ENCODE measurements at places on chromosomes 5 and 9.

- no peak for DNase-seq
Measured at GRCh38 chr9:91768977-91769916, 180.8 kb downstream of the ROR2 start.

GRCh38 chr9:125360601-125361000, 99.0 kb downstream of the GAPVD1 start:
- no peak for DNase-seq

DNA sequence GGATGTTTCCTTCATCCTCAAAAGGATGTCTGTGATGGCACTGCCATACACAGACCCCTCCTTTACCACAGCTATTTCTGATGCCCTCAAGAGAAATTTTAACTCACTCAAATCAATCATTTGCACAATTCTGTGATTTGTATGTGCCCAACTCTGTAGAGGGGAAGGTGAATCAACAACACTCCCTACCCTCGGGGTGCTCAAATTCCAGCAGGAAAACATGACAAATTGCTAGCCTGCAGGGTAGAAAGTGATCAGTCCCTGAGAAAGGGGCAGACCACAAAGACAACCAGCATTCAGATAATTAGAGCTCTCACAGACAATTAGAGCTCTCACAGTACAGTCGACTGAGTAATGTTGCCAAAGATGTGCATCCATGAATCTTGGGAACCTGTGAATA, 45.3 kb upstream of the FOXE1 start:
- DNase-seq: no peak

GRCh38 chr9:137106662-137107250, 7.8 kb downstream of the DPP7 start:
- no peak for DNase-seq

- DNase-seq: no peak
Measured at GRCh38 chr5:109953761-109954160, 264.0 kb downstream of the MAN2A1 start.

- DNase-seq: no peak
Measured at GRCh38 chr9:109993250-109993978, 213.4 kb downstream of the PALM2AKAP2 start.

DNA sequence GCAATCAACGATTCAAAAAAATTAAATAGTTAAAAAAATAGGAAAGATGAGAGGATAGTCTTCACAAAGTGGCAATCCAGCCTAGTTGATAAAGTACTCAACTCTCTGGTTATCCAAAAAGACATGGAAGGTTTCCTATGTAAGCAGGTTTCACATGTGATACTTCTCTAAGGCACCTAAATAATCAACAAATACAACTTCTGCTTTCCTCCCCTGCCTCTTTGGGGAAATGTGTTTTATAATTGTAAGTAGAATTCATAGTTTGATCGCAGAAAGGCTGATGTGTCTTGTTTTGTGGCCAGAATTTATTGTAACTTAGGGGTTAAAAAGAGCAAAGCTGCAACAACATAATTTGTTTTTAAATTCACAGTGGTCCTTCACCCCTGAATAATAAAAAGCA, 855.5 kb upstream of the DMAC1 start:
- no peak for DNase-seq

GRCh38 chr9:135561391-135562234, at the start of gene PAEP:
Gene PAEP, plus strand, starts transcription at chr9:135561756.
- no peak for DNase-seq

DNA sequence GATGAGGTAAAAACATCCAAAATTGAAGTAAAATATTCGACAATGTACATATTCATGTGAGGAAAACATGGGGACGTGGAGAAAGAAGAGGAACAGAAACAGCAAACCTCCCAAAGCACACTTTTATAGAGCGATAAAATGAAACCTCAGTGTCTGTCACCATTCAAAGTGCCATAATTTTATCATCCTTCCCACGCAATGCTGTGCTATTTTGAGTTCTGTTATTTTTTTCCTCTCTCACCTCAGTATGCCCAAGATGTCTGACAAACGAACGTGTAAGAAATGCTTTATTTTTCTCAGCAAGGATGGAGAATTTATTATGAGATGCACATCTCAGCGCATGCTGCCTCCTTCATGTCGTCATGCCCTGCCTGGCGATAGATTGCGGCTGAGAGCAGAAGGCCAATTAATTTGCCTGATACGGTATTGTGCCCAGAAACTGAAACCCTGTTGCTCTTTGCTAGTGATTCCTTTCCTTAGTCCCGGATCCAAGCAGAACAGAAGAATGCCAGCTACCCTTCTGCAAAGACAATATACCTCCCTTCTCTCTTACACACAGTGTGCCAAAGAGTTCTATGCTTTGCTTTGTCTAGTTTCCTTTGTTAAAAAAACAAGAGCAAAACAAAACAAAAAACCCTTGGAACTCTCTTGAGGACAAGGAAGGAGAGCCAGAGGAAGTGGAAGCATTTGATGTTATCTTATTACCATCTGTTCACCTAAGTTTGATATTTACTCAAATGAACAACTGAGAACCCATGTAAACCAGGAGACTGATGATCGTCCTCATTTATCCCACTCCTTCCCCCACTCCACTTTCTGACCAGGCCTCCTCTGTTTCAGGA, 192.4 kb downstream of the SEMA6A start:
- no peak for DNase-seq

- DNase-seq: no peak
Measured at GRCh38 chr9:77463151-77463550, 185.0 kb downstream of the GNA14 start.

DNA sequence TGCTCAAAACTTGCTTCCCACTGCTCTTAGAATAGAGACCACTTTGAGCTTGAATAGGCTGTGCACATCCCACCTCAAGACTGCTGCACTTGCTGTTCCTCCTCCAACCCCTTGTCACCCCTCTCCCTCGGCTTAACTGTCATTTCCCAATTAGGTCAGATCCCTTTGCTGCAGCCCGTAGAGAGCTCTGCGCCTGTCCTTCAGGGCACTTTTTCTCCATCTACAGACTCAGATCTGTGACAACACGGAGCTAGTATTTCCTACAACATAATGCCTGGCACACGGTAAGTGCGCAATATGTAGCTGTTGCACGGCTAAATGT, 485 bp upstream of the HABP4 start:
- no peak for DNase-seq

- no peak for DNase-seq
Measured at GRCh38 chr9:78074385-78075291, 43.0 kb upstream of the GNAQ start.

DNA sequence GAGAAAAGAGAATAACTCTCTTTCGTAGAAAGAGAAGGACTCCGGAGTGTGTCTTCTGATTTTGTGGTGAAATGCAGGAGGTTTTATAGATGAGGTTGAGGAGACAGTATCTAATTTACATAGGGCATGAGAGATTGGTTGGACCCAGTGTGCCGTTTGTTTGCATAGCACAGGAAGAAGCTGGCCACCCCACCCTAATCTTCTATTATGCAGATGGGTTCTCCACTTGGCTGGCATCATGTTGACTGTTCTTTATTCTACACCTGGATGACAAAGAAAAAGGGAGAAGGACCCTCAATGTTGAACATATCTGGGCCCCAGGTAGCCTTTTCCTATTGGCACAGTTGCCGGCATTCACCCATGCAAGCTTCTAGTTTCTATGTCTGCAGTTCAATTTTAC, 23.2 kb upstream of the MINAR2 start:
- no peak for DNase-seq

GRCh38 chr5:111095982-111096381, 3.8 kb downstream of the WDR36 start:
- DNase-seq: no peak

- DNase-seq: no peak
Measured at GRCh38 chr9:4859035-4859434, 66.3 kb downstream of the RCL1 start.

DNA sequence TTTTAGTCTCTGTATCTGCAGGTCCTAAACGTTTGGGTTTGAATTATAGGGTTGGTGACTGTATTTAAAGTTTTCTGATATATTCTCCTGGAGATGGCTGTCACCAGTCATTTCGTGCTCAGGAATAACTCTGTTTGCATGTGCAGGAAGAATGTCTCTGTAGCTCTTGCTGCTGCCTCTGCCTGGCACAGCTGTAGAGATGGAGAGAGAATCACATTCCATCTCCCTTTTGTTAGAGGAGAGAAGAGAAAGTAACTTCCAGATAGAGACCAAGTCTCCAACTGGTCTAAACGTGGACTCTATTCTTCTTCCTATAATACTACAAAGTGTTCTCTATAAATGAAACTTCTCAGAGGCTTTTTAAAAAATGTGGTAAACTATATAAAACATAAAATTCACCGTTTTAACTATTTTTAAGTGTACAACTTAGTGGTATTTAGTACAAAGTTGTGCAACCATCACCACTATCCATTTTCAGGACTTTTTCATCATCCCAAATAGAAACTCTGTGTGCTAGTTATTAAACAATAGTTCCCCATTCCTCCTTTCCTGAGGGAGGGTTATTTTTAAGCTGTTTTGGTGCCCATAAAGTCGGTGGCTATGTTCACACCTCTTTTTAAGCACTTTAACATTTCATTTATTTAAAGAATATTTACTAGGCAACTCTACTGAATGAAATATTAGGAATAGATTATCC, 20.7 kb upstream of the STARD4 start:
- DNase-seq: no peak

GRCh38 chr5:9108162-9108561, 437.7 kb downstream of the SEMA5A start:
- no peak for DNase-seq

- DNase-seq: no peak
Measured at GRCh38 chr5:1106385-1107166, 5.3 kb downstream of the SLC12A7 start.

DNA sequence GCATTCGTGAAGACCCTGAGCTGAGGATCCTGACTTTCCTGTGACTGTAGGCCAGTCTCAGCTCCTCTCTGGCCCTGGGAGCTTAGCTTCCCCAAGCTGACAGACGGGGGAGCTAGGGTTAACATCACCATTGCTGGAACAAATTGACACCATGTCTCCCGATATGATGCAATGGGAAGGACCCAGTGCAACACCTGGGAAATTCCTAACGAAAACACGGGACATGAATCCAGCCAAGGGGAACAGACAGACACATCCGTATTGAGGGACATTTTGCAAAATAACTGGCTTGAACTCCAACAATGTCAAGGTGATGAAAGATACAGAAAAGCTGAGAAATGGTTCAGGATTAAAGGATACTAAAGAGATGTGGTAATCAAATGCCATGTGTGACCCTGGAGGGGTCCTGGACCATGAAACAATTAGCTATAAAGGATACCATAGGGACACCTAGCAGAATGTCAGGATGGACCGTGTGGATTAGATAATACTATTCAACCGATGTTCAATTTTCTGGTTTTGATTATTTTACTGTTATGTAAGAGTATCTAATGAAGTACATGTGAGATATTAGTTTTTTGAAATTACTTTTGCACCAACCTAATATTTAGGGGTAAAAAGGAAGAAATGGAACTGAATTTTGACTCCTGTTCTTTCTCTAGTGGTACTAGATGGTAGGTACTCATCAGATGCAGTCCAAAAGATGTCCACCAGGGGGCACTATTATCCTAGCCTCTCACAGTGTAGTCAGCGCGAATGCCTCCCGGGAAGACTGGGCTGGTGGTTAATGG, 52.7 kb downstream of the NDST1 start:
- peak; percentile 86 for DNase-seq

GRCh38 chr9:35035851-35036701, 36.3 kb downstream of the VCP start:
- peak; percentile 74 for DNase-seq

DNA sequence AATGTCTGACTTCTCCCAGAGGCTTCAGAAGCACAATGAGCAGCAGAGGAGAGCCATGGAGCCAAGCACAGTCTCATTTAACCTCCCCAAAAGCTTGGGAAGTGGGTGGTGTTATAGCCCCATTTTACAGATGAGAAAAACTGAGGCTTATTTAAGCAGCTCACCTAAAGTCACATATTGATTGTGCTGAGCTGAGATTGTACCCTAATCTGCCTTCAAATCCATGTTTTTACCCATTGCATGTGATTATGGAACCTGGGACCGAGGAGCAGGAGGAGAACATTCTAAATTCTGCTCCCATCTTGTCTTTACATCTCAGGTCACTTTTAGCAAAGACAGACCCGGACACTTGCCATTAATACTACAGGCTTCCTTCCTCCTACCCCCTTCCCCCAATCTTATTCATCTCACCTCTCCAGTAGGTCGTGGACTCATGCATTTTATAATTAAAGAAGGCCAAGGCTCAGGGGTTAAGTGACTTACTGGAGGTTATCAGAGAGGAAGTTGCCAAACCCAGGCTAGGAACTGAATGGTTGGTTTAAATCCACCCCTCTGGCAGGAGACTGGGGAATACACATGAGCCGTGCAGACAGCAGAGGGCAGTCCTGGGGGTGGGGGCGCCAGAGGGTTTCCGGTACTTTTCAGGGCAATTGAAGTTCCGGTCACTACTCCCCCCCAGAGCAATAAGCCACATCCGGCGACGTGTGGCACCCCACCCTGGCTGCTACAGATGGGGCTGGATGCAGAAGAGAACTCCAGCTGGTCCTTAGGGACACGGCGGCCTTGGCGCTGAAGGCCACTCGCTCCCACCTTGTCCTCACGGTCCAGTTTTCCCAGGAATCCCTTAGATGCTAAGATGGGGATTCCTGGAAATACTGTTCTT, 51.0 kb upstream of the IL17B start:
- no peak for DNase-seq

DNA sequence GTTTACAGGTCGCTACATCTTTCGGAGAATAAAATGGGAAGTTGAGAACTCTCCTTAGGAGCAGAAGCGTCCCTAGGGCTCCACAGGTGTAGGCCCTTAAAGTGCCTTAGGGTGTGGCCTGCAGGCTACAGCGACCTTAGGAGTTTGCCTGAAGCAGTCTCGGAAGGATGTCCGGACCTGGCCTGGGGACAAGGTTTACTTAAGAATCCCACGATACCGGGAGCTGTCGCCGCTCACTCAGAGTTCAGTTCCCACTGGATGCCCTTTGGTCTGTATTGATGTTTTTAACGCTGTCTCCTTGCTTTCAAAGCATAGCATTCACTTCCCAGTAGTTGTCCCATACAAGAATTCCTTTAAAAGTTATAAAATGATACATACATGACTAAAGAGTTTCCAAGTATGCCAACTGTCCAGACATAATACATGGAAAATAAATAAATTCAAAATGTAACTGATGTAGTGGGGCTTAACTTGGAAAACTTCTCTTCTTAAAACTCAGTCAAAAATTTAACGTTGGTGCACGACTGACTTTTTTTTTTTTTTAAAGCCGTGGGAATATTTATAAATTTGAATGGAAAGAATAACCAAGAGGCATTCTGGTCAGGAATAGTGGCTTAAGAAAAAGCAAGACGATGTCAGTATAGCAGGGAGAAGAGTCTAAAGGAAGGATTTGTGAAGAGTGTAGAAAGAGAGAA, 848 bp downstream of the RAD50 start:
- peak; percentile 16 for DNase-seq

GRCh38 chr5:171386006-171386671, 1.5 kb upstream of the NPM1 start:
- DNase-seq: no peak

DNA sequence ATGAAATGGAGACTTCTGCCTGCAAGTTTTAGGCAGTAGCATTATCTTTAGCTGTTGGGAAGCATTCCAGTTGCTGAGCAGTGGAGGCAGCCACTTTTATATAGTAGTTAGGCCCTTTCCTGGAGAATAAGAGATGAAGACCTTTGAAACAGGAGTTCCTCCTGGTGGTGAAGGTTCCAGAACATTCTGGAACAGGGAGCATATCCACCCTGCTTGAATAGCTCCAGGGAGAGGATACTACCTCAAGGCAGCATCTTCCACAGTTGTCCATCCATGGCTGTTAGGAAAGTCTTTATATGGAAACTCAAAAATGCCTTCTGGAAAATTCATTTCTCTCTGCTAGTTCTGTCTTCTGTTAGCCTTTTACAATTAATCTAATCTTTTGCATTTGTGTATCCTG, 3.0 kb downstream of the ASPN start:
- DNase-seq: no peak

- no peak for DNase-seq
Measured at GRCh38 chr9:108642871-108643270, 212.9 kb downstream of the ACTL7B start.
